ENCODE measurements at places on chromosomes 7 and 10.
A peak's percentile ranks its signal among the peaks of the same experiment; 100 is the strongest.

- no peak for DNase-seq
- H3K27me3 ChIP-seq = no peaks in the 10 kb centered on the region
- no peaks in the 10 kb centered on the region for H3K36me3 ChIP-seq
- H3K27ac ChIP-seq = no peak overlapping the region
Measured at GRCh38 chr10:23556727-23557440, 118.0 kb downstream of the OTUD1 start.

DNA sequence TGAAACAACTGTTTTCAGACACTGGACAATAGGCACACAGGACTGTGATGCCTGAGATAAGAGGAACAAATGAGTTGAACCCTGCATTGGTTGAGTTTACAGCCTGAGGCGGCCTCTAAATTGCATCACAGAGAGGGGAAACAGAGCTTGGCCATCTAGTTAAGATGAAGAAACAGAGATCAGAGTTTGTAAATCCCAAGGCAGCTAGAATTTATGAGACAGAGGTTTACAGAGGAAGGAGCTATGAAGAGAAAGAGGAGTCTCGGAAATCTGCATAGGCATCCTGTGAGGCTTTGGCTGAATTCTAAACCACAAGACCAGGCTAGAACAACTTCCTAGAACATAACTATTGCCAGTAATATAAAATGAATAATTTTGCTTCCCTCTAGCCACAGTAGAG lies 41.0 kb upstream of the OIT3 start:
- H3K4me3 ChIP-seq = no peak overlapping the region
- H3K27me3 ChIP-seq = peaks cover 1% of the 10 kb centered on the region
- H3K27ac ChIP-seq = no peak overlapping the region
- H3K36me3 ChIP-seq = peaks cover 3% of the 10 kb centered on the region
- no peaks in the 10 kb centered on the region for H3K4me1 ChIP-seq

- H3K4me1 ChIP-seq = peaks cover 15% of the 10 kb centered on the region
- no peaks in the 10 kb centered on the region for H3K36me3 ChIP-seq
- H3K27me3 ChIP-seq = peaks cover 6% of the 10 kb centered on the region
- DNase-seq = no peak
- H3K4me3 ChIP-seq = peak overlapping the region; percentile 26
- no peak overlapping the region for H3K27ac ChIP-seq
Measured at GRCh38 chr7:21169667-21170580, 258.0 kb upstream of the SP4 start.

GRCh38 chr7:157434231-157434630 lies 97.4 kb downstream of the DNAJB6 start:
- peaks cover 20% of the 10 kb centered on the region for H3K36me3 ChIP-seq
- H3K4me1 ChIP-seq = peaks cover 10% of the 10 kb centered on the region
- no peak overlapping the region for H3K27ac ChIP-seq

GRCh38 chr10:132441818-132442524 lies 45.0 kb downstream of the PWWP2B start:
- H3K27me3 ChIP-seq = peaks cover 10% of the 10 kb centered on the region
- H3K36me3 ChIP-seq = no peaks in the 10 kb centered on the region
- H3K27ac ChIP-seq = peak overlapping the region; percentile 4
- H3K4me1 ChIP-seq = peaks cover 11% of the 10 kb centered on the region
- H3K4me3 ChIP-seq = no peak overlapping the region
- no peak for DNase-seq

DNA sequence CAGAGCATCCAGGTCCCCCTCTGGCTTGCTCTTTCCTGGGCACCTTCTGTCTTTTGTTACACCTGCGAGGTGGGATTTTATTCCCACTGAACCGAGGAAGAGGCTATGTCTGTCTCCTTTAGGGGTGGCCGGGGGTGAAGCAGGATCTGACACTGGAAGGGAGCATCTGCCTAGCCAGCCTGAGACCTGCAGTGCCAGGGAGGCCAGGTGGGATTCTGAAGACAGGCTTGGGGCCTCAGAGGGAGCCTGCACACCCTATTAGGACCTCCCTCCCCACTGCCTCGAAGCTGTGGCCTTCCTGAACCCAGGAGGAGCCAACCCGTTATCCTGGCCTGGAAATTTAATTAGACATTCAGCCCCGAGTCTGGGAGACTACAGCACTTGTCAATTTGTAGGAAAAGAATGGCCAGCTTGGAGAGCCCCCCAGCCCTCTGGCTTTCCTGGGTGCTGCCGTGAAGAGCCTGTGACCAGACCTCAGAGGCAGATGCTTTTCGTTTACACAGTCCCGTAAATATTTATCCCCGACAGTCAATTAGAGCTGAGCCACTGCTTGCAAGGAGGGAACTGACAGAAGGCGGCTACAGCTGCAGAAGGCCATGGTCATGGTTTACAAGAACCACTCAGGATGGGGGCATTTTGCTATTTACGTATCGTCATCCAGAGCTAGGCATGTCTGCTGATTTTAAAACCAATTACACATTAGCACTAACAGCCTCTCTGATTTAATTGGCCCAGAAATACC lies 19.7 kb downstream of the CHAT start:
- H3K4me1 ChIP-seq = no peaks in the 10 kb centered on the region
- no peaks in the 10 kb centered on the region for H3K36me3 ChIP-seq
- H3K27ac ChIP-seq = no peak overlapping the region
- no peak for DNase-seq

- H3K27me3 ChIP-seq = peaks cover 2% of the 10 kb centered on the region
- DNase-seq = no peak
- no peak overlapping the region for H3K4me3 ChIP-seq
- H3K4me1 ChIP-seq = no peaks in the 10 kb centered on the region
Measured at GRCh38 chr7:109224100-109224499, 654.4 kb downstream of the DNAJB9 start.

DNA sequence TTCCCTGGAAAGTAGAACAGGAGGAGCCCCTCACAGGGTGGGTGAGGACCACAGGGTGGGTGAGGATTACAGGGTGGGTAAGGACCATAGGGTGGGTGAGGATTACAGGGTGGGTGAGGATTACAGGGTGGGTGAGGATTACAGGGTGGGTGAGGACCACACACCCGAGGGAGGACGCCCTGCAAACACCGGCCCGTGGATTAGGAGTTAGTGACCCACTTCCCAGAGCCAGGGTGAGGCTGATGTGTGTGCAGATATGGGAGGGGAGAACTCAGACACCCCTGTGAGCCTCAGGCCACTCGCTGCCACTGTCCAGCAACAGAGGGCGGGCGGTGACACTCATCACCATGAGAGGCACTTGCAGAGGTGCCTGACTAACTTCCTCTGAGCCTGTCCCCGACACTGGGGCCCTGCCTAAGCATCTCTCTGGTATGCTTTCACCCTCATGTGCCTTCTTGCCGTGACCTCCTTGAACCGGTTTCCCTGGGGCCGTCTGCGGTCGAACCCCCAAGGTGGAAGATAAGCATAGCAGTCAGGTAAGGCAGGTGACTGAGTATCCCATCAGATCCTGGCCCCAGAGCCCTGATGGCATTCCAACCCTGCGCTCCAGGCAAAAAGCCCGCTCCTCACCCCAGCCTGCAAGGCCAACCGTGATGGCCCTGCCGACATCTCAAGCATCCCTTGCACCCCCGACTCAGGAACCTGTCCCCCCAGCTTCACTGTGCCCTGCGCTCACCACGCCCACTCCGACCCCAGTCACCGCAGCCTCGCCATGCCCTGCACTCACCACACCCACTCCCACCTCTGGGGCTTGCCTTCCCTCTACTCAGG lies 74.1 kb downstream of the FAM53B start:
- peaks cover 10% of the 10 kb centered on the region for H3K4me1 ChIP-seq
- H3K36me3 ChIP-seq = peaks cover 5% of the 10 kb centered on the region
- H3K27ac ChIP-seq = no peak overlapping the region
- DNase-seq = no peak
- peaks cover 12% of the 10 kb centered on the region for H3K27me3 ChIP-seq

DNA sequence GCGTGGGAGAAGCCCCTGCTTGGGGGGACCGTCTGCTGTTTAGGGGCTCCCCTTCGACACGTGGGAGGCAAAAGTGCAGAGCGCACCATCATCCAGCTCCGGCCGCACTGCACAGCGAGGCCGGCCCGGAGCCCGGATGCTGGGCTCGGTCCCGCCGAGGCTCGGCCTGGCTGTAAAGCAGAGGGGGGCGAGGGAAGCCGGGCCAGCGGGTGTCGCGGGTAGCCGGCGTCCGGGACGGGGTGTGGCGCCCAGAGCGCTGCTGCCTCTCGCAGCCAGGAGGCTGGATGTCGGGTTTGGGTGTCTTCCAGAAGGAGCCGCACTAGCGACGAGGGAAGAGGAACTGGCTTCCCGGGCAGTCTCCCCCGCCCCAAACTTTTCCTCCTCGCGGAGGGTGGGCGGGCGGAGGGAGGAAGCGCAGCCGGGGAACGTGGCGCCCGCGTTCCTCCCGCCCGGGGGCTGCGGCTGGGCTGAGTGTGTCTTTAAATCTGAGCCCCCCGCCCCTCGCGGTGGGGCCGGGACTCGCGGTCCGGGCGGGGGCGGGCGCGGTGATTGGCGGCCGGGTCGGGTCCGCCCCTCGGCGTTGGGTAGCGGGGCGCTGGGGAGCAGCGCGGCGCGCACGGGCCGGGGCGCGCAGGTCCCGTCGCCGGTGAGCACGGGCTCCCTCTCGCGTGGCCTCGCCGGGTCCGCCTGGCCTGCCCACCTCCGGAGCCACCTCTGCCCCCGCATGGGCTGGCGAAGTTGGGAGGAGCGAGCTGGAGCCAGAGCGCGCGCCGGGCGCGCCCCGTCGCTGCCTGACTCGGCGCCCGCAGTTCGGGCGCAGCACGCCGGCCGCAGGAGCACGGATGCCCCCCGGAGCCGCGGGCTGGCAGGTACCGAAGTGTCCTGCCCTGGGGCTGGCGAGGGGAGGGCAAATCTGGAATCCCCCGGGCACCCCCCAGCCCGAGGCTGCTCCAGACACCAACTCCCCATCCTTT lies at the start of gene PALD1:
Gene PALD1 (plus strand): TSS at position 577 of the 974 bp plus-strand sequence. CDS start 47,185 bp downstream, outside the sequence.
- H3K36me3 ChIP-seq = no peaks in the 10 kb centered on the region
- H3K27me3 ChIP-seq = peaks cover 26% of the 10 kb centered on the region
- peak within 1 kb of the TSS; percentile 89 for H3K27ac ChIP-seq
- H3K4me3 ChIP-seq = peak within 1 kb of the TSS; percentile 92
- peak; percentile 77 for DNase-seq
- peaks cover 80% of the 10 kb centered on the region for H3K4me1 ChIP-seq

GRCh38 chr10:51171946-51172345 lies 97.7 kb downstream of the PRKG1 start:
- DNase-seq = no peak
- no peaks in the 10 kb centered on the region for H3K4me1 ChIP-seq
- H3K4me3 ChIP-seq = no peak overlapping the region
- H3K27ac ChIP-seq = no peak overlapping the region

DNA sequence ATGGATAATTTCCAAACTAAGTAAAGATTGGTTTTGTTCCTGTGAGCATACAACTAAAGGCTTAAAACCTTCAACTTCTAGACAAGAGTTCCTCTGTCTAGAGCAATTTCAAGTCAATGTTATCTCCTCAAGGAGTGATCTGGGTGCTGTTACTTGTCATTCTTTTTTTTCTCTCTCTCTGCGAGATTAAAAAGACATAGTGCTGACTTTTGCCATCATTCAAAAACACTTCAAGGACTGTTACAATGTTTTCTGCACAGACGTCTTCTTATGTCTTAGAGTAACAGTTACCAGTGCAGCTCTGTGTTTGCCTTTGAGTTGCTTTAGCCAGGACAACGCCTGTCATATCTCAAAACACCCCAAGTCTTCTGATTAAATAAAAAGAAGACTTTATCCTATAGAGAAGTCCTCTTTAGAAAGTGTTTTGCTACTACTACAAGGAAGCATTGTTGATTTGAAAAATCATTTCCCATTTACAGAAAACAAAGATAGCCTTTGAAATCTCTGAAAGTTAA lies 263.5 kb upstream of the FERD3L start:
- no peaks in the 10 kb centered on the region for H3K36me3 ChIP-seq
- no peak for DNase-seq
- no peaks in the 10 kb centered on the region for H3K4me1 ChIP-seq
- H3K27me3 ChIP-seq = no peaks in the 10 kb centered on the region
- H3K27ac ChIP-seq = no peak overlapping the region

DNA sequence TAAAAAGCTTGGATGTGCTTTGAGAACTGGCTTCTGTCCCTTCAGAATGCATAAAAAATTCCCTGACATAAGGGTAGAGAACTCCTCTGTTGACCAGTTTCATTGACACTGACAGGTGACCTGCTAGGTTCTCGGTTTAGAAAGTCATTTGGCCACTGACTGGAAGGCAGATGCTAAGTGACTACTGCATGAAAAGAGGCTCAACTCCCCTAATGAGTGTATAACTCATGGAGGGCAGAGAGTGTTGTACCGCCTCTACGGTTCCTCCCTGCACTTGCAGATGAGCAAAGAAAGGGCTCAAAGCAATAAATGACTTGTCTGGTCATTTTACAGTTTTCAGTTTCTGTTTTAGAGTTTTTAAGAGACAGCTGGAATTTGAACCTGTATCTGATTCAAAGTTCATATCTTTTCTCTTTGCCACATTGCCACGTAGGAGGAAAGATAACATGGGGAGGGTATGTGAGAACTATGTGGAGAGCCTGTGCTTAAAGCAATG lies 2.9 kb upstream of the FGL2 start:
- no peaks in the 10 kb centered on the region for H3K27me3 ChIP-seq
- DNase-seq = no peak
- peaks cover 5% of the 10 kb centered on the region for H3K4me1 ChIP-seq
- H3K36me3 ChIP-seq = no peaks in the 10 kb centered on the region

DNA sequence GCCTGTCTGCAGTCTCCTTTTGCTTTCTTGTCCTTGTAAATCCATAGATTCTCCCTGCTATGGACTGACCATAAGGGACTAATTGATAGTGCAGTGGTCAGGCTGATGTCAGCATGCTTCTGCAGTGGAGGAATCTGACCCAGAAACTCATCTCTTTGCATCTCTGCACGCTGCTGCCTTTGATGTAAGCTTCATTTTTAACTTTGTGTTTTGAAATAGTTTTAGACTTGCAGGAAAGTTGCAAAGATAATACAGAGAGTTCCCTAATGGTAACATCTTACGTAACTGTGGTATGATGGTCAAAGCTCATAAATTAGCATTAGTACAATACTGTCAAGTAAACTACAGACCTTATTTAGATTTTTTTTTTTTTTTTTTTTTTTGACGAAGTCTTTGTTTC lies 89.6 kb downstream of the GALNT17 start:
- no peak for DNase-seq
- no peak overlapping the region for H3K4me3 ChIP-seq
- H3K4me1 ChIP-seq = no peaks in the 10 kb centered on the region
- H3K27ac ChIP-seq = no peak overlapping the region
- peaks cover 4% of the 10 kb centered on the region for H3K36me3 ChIP-seq

DNA sequence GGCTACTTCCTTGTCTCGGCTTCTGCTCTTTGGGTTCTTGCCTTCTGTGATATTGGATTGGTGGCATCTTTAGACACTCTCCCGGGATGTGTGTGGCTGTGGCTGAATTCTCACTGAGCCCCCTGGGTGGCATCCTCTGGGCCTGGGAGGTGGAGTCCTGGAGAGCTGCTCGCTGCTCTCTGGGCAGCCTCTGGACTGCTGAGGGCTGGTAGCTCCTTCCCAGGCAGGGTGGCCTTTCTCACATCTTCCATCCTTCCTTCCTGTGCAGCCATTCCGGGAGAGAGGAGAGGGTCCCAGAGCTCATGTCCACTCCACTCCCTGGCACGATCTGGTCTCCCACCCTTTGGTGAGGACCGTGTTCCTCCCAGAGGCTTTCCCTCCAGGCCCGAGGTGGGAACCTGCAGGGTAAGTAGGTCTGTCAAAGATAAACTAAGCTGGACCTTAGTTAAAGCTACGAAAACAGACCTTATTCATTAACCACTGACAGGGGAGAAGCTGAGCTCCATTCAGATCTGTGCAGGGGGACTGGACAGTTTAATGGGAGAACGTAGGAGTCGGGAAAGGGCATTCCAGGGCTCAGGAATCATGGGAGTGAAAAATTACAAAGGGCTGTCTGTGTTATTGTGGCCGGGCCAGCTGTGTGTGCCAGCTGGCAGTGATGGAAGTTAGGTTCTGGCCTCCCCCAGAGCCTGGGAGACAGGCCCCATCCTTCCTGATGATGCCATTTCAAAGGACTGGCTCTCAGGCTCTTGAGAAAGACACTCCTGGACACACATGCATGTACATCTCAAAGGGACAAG lies 8.7 kb downstream of the ATP6V0E2 start:
- no peak for DNase-seq
- H3K4me3 ChIP-seq = no peak overlapping the region
- no peak overlapping the region for H3K27ac ChIP-seq
- no peaks in the 10 kb centered on the region for H3K36me3 ChIP-seq
- H3K4me1 ChIP-seq = no peaks in the 10 kb centered on the region
